ENCODE measurements at places on chromosomes 4 and X. TPM values are rescaled to one million over a fixed set of nuclear protein-coding genes. Genes with fewer than 3 reads are reported as not detected.

ETDA gene
- not detected for total RNA-seq

ARHGAP6 gene
- total RNA-seq, result 5.2 TPM

MAGEE2 gene
- total RNA-seq, result not detected

RAB39B gene
- total RNA-seq, result 2.4 TPM

GABRE gene
- 15.2 TPM for total RNA-seq

NEIL3 gene
- 14.6 TPM for total RNA-seq

SLC7A11 gene
- total RNA-seq, result 98.3 TPM

ARX gene
- total RNA-seq, result not detected

NRK gene
- total RNA-seq, result 0.37 TPM

DTHD1 gene
- total RNA-seq, result not detected

MAGEA9B gene
- total RNA-seq, result not detected

ETDC gene
- not detected for total RNA-seq

DAPP1 gene
- total RNA-seq, result not detected

CFAP99 gene
- not detected for total RNA-seq

CORIN gene
- 1.00 TPM for total RNA-seq

GNRHR gene
- not detected for total RNA-seq

MAGEB17 gene
- not detected for total RNA-seq

TRIM60 gene
- total RNA-seq, result not detected

BTK gene
- total RNA-seq, result not detected

CCNB3 gene
- 0.12 TPM for total RNA-seq

MMAA gene
- 5.1 TPM for total RNA-seq

SOWAHD gene
- total RNA-seq, result under 0.01 TPM

TLR6 gene
- total RNA-seq, result 3.0 TPM

GAGE13 gene
- not detected for total RNA-seq

SPANXD gene
- not detected for total RNA-seq

Measured in uterine smooth muscle cell (primary cell).